ENCODE measurements at places on chromosomes 6 and 20.

DNA sequence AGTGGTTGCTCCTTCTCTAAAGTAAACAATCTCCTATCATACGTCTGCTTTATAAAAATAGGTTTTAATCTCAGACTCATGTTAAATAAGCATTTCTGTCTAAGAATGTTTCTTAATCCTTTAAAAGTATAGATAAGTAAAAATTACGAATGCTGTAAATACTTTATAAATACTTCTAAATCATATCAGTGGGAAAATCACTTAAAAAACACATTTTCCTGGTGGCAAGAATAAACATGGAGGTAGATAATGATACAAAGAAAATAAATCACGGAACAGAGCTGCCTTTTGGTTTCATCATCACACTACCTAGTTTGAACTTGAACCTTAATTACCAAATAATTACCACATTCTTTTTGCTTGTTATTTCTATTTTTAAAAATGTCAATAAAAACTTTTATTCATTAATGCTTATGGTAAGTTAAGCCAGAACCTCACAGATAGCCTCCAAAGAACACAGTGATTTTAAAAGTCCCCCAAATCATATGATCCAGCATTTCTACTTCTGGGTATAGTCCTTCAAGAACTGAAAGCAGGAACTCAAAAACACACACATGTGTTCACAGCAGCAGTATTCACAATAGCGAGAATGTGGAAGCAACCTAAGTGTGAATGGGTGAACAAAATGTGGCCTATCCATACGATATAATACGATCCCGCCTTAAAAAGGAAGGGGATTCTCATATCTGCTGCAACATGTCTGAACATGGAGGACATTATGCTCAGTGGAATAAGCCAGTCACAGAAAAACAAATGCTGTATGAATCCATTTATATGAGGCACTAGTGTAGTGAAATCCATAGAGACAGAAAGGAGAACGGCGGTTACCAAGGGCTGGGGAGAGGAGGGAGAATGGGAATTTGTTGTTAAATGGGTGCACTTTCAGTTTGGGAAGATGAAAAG is 72.4 kb downstream of the SLC22A23 start:
- no peak for DNase-seq

DNA sequence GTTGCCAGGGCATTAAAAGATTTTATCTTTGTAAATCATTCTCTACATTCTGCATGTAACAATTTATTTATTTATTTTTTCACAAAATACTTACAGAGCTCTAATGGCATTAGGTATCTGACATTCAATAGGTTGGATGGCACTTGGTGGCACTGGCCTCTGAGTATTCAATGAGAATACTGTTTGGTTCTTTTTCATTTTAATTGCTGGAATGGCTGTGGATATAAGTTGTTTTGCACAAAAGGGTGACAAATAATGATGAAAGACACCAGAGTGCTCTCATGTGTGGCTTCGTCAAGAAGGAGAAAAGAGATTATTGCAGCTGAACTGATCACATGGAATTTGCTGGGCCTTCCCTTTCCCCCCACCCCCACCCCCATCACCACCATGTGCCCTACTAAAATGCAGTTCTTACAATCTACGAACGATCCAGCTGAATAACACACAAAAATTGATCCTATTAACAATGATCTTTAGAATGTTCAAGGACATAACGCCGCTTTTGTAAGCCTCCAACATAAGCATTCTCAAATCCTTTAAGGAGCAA is 195.2 kb upstream of the POU3F2 start:
- DNase-seq: no peak

DNA sequence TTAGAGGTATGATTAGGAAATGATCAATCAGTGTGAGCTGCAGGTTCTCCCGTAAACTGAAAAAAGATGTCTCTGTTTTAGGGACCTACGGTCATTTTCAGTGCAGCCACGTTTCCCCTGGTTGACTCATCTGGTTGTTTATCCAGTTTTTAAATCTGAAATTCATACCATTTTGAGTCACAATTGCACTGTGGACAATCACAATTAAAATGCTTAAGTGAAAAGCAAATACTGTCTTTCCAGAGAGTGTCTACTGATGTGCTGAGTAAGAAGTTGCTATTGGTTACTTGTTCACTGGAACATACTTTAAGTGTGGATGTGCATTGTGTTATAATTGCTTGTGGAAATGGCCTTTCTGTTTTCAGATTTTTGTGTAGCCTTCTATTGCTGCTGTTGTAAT is 305.1 kb upstream of the SASH1 start:
- DNase-seq: peak; percentile 65

DNA sequence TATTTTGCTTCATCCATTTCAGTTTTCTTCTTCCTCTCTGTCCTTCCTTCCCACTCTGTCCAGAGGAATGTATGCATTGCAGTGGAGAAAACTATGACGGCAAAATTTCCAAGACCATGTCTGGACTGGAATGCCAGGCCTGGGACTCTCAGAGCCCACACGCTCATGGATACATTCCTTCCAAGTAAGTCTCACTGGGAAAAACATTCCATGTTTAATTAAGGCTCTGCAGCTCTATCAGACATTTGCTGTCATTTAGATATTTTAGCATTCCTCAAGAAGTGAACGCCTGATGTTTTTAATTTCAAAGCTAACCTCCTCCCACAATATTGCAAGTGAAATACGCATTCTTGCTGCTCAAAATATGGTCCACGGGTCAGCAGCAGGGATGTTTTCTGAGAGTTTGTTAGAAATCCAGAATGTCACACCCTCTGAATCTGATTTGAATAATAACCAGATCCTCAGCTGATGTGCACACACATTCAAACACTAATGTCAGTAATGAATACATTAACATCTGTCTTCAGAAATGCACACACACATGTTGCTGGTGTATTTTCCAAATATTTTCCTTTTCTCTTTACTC is 12.8 kb downstream of the PLG start:
- DNase-seq: no peak

DNA sequence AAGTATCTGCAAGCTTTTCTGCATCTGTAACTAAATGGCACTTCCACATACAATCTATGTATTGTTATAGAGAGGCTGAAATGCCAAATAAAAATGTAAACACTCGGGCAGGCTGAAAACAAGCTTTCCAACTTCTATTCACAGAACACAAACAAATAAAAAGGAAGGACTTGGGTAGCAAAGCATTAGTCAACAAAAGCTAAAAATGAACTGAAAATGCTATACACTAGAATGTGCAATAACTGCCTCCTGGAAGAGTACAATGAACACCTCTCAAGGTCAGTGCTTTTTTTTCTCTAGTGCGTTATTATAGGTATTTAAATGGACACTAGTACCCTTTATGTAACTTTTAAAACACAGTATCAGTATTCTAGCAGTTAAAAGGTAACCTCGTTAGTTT is 31.4 kb downstream of the STK38 start:
- no peak for DNase-seq

DNA sequence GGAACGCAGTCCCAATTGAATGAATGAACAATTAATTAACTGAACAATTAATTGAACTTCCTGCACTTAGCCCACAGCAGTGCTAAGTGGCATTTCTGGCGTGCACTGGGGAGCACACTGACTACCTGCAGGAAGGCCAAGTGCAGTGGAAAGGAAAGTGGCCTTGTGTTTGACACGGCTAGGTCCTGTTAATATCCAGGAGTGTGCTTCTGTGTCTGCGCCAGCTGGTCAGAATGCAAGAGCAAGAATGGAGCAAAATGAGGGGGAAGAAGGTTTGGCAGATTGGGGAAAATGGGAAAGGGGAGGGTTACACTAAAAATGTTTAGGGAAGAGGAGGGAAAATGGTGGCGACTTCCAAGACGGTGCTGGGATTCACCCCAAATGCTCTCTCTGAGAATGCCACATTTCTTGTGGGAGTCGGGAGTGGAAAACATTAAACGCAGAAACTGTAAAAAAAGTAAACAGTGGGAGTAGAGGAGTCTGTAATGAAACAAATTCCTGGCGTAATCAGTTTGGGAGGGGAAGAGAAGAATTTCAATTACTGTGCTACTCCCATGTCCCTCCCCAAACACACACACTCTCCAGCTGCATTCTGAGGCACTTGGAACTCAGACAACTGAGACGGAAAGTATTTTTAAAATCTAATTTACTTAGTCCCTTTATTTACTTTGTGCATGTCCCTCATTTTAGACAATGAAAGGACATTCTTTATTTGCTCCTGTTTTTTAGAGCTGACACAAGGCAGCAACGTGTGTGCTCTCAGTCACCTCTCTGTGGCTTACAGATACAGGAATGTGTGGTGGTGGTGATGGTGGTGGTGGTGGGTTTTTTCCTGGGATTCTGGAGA is 64.1 kb downstream of the CLIC5 start:
- DNase-seq: peak; percentile 21

GRCh38 chr6:135004399-135004798 is 50.2 kb downstream of the HBS1L start:
- no peak for DNase-seq

GRCh38 chr20:537983-538382 is 5.6 kb downstream of the CSNK2A1 start:
- DNase-seq: no peak

DNA sequence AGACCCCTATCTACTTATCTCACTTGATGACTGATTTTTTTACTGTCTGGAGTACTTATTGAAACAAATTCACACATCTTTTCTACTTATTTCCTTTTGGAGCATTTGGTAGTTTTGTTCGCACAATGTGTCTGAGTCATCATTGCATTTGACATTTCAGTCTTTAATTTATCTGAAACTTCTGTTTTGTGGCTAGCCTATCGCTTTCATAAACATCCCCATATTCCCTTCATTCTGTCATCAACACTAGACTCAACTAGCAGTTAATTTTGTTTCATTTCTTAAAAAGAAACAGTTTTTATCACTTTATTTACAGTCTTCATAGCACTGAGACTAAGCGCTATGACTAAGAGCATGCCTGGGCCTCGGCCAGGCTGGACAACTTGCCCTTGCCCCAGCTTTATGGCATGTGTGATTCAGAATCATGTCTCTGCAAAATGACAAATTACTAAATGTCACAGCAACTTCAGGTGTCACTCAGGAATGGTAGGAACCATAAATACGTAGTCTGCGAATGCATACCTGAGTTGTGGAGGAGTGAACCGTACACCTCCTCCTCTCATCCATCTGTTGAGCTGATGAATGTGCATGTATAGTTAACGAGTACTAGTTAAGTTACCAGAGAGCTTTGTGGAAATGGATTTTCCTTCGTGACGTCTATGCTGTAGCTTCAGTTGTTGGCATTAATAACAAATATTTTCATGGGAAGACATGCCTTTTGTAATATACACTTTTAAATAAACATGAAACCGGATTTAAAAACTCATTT is 16.2 kb downstream of the L3MBTL3 start:
- DNase-seq: no peak

DNA sequence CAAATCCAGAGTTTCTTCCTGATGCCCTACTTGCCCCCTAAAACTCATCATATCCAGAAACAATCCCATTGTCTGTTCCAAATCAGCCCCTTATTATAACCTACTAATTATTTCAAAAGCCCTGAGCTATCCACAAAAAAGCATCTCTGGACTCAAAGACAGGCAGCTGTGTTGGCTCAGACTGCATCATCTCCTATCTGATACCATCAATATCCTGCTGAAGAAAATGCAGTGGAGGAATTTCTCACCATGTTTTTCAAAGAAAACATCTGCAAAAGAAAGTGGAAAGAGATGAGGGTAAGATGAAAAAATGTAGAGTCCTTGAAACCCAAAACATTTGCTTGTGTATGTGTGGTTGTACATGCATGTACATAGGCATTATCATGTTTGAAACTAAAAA is 153.0 kb upstream of the DEFB112 start:
- DNase-seq: no peak

- DNase-seq: no peak
These were observed 77.4 kb downstream of the ASXL1 start for GRCh38 chr20:32435449-32436107.

- DNase-seq: no peak
These were observed 44.2 kb upstream of the TIAM2 start for GRCh38 chr6:154950979-154951344.

DNA sequence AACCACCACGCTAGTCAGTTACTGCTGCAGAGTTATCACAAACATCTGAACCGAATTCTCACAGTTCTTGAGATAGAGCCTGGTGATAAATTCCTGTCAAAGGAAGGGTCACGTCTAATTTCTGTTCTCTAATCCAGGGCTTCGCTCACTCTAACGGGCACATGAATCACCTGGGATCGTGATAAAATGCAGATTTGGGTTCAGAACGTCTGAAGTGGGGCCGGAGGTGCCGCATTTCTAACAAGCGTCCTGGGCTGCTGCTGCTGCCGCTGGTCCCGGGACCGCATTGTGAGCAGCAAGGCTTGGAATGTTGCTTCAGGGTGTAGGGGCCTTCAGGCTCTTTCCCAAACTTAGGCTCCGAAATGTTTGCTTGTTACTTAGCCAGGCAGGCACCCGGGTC is 264.1 kb downstream of the CDC5L start:
- no peak for DNase-seq

DNA sequence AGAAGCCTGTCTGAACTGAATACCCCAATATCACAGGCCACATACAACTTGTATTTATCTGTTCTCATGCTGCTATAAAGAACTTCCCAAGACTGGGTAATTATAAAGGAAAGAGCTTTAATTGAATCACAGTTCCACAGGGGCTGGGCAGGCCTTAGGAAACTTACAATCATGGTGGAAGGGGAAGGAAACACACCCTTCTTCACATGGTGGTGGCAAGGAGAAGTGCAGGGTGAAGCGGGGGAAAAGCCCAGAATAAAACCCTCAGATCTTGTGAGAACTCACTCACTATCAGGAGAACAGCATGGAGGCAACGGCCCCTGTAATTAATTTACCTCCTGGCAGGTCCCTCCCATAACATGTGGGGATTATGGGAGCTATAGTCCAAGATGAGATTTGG is 50.3 kb upstream of the FNDC1 start:
- DNase-seq: no peak

DNA sequence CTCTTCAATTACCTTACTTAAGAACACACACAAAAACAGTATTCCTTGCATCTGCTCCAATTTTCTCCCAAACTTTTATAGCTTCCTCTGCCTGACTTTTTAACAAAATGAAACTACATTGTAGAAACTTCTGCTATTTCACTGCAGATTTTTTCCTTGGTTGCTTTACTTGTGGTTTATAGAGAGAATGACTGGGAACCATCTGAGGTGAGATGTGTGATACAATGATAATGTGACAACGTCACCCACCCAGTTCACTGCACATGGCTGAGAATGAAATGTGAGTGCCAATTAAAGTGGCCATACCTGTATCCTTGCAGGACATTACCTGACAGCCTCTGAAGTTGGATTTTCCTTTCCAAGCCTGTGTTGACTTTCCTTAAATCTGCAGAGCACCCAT is 258.4 kb downstream of the CD83 start:
- no peak for DNase-seq

DNA sequence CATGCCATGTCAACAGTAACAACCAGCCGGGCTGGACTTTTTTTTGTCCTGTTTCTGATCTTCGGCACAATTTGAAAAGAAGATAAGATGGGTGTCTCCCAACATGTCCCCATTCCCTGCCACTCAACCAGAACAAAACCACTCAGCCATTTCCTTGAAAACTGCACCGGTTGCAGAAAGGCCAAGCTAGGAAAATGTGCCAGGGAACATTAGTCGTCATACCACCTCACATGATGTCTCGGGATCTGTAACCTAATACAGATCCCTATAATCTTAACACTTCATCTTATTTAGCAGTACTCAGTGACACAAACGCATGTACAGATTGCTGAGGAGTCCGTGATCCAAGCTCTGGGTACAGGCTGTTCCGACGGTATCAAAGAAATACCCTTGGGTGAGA is 46.5 kb downstream of the ALDH8A1 start:
- peak; percentile 71 for DNase-seq

Data from NCI-H1417 (cell line).